D721Med (cell line): ENCODE measurements at places on chromosomes 3 and 15.

DNA sequence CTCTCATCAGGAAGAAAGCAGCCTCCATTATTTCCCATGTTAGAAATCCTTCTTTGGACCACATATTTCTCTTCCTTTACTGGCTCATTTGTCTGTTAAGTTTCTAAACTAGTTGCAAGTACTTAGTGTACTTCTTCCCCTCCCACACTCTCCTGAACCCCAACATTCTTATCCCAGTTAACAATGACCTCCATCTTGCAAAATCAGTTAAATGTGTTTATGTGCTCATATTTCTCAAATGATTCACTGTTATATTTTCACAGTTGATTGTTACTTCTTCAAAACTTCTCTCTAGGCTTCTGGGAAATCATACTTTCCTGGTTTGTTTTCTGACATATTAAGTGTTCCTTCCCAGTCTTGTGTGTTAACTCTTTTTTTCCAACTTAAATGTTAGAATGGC lies 856.9 kb downstream of the EPHA3 start:
- no peak for DNase-seq

- no peak for DNase-seq
These were observed 28.2 kb upstream of the PDZRN3 start for GRCh38 chr3:73652896-73653295.

DNA sequence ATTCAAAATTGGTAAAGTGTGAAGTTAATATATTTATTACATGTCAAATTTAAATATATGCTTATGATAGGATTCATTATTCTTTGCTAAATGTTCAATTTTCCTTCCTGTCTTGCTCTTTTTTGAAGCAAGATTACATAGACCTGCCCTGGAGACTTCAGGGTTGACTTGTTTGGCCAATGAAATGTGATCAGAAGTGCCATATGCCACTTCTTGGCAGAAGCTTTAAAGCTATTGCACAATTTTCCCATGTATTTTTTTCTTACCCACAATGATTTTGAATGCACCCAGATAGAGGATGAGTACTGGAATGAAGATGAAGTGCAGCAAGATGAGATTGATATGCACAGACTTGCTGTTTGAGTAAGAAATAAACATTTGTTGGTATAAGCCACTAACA lies 406.3 kb upstream of the BCHE start:
- DNase-seq: no peak

- no peak for DNase-seq
These were observed 72.9 kb downstream of the RPN1 start for GRCh38 chr3:128577711-128578110.

DNA sequence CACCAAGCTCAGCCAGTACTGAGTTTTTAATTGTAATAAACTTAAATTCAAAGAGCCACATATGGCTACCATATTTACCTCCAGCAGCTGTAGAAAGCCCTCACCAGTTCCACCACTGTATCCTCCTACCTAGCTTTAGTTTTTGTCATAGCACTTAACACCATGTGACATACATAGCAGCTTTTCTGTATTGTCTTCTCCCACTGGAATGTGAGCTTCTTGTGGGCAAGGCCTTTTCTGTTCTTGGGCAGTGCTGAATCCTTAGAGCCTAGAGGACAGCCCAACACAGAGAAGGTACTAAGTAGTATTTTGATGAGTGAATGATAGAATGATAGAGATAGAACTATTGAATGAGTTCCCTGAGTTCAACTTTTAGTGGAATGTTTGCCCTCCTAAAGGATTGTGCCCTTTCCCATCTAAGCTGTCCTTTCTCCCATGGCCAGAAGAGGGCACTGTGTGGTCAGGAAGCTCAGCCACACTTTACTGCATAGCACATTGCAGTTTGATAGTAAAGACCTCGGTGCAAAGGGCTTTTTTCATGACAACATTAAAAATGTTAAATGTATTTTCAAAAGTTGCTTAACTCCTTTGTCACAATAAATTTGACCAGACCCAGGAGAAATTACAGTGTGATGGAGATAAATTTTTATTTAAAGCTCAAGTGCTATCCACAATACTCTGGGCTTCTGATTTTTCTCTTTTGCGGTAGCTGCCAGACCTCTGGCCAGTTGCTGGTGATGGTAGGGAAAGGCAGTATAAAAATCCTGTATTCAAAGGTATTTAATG lies 115.8 kb downstream of the GHSR start:
- peak; percentile 32 for DNase-seq

- no peak for DNase-seq
These were observed 46.3 kb downstream of the SENP7 start for GRCh38 chr3:101466465-101467309.

GRCh38 chr3:178367817-178368617 lies 168.2 kb upstream of the KCNMB2 start:
- DNase-seq: no peak

DNA sequence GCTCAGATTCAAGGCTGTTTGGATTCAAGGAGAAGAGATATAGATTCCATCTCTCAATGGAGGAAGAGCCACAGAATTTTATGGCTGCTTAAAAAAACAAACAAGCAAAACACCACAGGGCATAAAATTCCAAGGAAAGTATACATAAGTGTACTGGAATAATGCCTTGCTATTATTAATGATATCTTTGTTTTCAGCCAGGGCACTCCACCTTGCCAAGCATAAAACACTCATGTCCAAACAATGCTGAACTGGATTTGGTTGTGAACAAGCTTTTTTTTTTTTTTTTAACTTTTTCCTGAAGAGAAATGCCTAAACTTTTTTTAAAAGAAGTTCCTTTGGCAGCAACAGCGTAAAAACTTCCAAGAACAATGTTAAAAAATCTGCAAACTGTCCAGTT lies 4.8 kb upstream of the CLSTN2 start:
- no peak for DNase-seq

DNA sequence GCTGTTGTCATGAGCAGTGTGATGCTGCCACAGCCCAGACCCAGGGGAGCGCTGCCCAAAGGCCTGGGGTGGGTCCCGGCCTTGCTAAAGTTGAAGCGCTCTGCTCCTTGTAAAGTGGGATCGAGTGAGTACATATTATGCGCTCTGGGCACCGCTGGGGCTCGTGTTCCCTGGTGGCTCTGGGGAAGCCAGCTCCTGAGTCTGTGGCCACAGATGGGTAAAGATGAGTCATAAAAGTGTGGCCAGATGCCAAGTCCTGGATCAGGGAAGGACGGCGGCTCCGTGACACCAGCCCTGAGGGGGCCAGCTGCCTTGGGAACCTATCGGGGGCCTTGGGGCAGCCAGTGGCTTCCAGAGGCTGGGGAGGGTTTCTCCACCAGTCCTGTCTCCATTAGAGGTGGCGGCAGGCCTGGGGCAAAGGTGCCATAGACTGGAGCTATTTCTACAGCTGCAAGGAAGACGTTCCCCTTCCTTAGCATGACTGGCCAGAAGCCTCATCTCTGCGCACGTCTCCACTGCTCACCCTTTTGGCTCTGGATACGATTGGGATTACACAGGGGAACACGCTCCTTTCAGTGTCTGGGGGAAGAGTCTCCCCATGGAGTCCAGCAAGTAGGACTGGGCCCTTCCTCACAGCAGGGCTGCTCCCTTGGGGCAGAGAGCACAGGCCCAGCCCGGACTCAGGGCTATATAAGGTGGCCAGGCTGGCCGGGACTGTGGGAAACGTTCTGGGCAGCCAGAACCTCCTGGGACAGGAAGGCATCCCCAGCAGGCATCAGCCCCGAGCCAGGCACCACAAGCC lies 1.2 kb upstream of the ITIH4 start:
- DNase-seq: no peak

- no peak for DNase-seq
These were observed 184.1 kb upstream of the FEZF2 start for GRCh38 chr3:62557450-62557849.

- no peak for DNase-seq
These were observed 606.8 kb downstream of the GBE1 start for GRCh38 chr3:81154611-81155143.

GRCh38 chr3:188197388-188197847 lies 43.5 kb downstream of the LPP start:
- DNase-seq: no peak

DNA sequence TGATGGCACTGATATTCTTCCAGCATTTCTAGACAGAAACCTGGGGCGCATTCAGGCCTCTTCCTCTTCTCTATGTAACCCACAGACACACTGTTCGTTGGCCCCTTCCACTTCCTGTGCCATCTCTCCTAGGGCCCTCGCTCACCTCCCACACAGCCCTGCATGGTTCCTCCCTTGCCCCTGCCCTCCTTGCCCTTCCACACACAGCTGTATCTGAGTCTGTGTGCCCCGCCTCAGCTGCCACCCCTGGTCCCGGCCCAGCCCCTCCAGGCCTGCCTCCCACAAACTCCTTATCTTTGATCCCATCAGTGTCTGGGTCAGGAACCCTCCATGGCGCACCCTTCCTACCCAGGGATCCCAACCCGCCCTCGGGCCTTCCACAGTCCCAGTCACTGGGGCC lies 37.9 kb downstream of the RAB6B start:
- DNase-seq: no peak

GRCh38 chr3:102235679-102236078 lies 199.1 kb upstream of the ZPLD1 start:
- DNase-seq: no peak

DNA sequence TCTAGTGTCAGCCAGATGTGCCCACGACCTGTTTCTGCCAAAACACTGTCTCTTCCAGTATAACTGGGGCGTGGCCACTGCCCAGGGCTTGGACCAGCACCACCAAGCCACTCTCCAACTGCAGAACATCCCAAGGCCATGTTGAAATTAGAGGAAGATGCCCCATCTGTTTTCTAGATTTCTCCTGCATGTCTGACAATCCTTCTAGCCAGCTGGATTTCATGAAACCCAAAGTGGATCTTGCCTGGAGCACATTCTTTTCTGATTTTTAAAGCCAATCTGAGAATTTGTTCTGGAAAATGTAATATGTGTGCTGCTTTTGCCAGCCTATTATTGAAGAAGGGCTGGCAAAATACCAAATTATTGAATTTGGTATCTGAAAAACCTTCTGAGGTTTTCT lies 182.5 kb downstream of the SLCO3A1 start:
- DNase-seq: no peak

GRCh38 chr3:173932624-173933023 lies 535.1 kb downstream of the NLGN1 start:
- DNase-seq: no peak

DNA sequence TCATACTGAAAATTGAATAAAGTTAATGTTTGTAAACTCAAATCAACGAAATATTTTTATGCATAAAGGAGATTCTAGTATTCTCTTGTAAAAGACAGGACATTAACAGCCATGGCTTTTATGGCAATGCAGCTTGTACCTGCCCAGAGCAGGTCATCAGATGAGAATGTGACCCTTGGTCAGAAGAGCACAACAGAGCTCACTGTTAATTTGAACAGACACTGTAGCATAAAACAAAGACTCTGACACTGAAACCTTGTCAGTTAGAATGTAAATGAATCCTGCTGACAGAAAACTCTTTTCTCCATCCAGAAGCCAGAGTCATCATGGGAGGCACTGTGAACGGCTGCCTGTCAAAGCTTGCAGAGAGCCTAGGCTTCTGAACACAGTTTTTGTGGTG lies 410.6 kb downstream of the RAP2B start:
- DNase-seq: no peak

DNA sequence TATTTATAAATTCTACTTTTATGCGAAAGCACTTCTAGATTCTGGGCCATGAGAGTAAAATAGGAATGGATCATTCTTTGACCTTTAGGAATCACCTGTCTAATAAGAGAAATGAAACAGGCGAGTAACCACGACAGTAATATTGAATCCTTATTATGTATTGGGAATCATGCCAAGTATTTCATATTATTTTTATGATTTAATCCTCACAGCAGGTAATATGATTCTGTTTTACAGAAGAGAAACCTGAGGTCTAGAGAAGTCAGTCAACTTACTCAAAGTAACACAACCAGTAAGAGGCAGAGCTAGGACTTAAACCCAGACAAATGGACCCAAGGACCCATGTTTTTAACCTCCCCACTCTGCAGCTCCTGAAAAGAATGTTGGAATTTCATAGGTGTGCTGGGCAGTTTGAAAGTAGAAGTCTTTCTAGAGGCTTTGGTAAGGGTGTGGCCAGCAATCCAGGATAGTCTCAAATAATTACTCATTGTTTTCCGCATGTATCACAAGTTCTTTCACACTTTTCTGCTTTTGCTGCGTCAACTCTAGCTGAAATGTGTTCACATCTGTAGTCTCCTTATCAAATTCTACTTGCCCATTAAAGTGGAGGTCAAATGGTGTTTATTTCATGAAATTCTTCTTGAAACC lies 181.7 kb downstream of the TPRG1 start:
- no peak for DNase-seq

DNA sequence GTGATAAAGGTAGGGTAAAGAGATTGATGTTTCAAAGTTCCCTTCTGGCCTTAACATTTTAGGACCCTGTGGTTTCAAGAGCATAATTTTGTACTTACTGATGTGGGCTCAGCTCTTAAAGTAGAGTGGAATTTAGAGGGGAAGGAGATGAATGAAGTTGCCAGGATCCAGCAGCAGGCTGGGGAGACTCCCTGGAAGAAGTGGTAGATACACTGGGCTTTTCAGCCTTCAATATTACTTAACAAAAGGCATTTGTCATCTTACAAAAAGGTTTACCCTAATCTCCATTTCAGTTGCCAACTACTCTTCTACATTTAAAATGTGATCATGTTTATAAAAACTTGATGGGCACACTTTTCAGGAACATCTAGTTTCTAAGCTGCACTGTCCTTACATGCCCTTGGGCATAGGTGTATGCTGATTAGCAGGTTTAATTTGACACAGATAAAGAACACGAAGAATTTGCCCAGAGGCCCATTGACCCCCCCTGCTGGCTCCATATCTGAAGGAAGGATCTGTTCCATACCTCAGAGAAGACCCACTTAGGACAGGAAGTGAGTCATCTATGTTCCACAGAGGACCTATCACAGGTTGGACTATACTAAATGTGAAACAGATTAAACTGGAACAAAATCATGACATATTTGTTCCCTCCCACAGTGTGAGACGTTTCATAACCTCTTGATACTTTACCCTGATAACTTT lies 93.0 kb upstream of the LPP start:
- no peak for DNase-seq

GRCh38 chr3:192915304-192915703 lies 2.4 kb downstream of the MB21D2 start:
- no peak for DNase-seq

- DNase-seq: peak; percentile 76
These were observed 9.6 kb upstream of the PSMD2 start for GRCh38 chr3:184289426-184289938.

GRCh38 chr3:107227091-107227490 lies 150.1 kb upstream of the CCDC54 start:
- DNase-seq: no peak

GRCh38 chr3:162400697-162401096 lies 904.1 kb downstream of the OTOL1 start:
- DNase-seq: no peak
